Cardiac muscle cell (in vitro differentiated cells and primary cell): ENCODE measurements at places on chromosomes 5 and 9.

DNA sequence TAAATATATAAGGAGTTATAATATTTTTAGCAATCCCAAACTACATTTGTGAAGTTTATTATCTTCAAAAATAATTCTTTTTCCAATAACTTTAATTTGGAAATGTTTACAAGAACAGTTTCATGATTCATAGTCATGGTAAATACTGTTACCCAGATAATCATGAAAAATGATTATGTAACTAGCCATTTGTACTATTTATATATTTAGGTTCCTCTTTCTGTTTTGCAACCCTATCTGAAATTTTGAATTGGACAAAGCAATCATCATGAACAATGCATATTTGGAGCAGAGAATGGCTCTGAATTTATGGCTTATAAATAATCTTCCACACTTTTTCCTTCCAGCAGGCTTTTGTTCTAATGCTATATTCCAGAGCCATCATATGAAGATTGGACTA is 499.7 kb downstream of the SLCO4C1 start:
- no peak for DNase-seq

- no peak for DNase-seq
These were observed 56.5 kb downstream of the SIL1 start for GRCh38 chr5:139141446-139142204.

- DNase-seq: no peak
These were observed 153.3 kb upstream of the ERCC6L2 start for GRCh38 chr9:95722141-95722540.

- DNase-seq: no peak
These were observed 40.0 kb downstream of the CPLANE1 start for GRCh38 chr5:37208883-37209797.

GRCh38 chr9:76634356-76635054 is 129.7 kb upstream of the PCA3 start:
- peak; percentile 77 for DNase-seq

DNA sequence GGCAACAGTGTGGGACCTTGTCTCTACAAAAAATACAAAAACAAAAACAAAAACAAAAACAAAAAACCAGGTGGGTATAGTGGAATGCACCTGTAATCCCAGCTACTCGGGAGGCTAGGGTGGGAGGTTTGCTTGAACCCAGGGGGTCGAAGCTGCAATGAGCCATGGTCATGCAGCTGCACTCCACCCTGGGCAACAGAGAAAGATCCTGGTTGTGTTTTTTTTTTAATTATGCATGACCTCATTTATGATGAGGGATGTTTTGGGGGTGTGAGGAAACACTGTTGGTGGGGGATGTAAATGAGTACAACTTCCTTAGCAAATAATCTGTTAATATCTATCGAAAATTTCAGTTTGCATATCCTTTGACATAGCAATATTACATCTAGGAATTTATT is 29.4 kb upstream of the UBE2D2 start:
- no peak for DNase-seq
